ENCODE measurements at places on chromosomes 2 and 18.

DNA sequence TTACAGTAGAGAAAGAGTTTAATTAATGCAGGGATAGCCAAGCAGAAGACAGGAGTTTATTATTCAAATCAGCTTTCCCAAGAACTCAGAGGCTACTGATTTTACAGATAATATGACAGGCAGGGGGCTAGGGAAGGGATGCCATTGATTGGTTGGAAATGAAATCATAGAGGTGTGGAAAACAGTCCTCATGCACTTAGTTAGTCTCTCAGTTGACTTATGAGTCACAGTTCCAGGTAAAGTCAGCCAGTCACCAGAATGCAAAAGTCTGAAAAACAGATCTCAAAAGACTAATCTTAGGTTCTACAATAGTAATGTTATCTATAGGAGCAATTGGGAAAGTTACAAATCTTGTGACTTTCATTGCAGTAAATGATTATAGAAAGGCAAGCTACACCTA, 676.4 kb upstream of the CHAC2 start:
- no peak for DNase-seq

DNA sequence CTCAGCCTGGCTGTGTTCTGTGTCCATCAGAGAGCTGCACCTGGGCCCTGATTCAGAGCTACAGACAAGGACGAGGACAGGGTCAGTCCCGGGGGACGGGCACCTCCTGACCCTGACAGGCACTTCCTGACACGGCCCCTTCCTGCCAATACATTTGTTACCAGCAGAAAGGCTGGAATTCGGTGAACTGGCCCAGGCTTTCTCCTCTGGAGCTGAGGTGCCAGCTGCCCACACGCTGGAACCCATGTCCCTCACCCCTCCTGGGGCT, 12.3 kb upstream of the ZNF519 start:
- no peak for DNase-seq

- no peak for DNase-seq
These were observed 239.8 kb upstream of the HS6ST1 start for GRCh38 chr2:128558441-128558840.

DNA sequence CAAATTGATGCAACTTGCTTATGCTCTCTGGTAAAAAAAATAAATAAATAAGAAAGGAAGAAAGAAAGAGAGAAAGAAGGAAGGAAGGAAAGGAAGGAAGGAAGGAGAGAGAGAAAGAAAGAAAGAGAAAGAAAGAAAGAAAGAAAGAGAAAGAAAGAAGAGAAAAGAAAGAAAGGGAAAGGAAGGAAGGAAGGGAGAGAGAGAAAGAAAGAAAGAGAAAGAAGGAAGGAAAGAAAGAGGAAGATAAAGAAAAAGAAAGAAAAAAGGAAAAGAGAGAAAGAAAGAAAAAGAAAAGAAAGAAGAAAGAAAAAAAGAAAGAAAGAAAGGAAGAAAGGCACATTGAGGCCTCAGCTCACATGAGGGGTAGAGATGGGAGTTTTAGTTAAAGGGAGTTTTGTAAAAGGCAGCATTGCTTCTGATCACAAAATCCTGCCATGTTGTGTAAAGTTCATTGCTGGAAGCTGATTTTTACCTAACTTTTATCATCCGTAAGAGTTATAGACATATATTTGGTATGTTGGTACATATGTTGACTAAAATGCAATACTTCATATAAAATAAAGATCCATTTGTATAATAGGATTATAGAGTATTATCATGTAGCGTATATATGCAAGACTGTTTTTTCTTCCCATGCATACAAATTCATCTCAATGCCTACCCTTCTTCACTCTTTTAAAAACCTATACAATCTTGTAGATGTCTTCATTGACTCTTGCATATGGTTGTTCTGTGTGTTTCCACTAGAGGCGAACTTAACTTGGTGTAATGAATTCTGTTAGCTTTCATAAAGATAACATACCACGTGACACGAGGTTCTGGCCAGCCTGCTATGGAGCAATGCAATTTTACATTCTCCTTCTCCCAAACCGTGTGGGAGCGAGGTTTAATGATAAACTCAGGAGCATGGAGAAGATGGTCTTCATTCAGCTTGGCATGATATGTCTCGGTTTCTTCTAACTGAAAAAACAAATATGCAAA, 32.8 kb downstream of the MYOM1 start:
- no peak for DNase-seq

DNA sequence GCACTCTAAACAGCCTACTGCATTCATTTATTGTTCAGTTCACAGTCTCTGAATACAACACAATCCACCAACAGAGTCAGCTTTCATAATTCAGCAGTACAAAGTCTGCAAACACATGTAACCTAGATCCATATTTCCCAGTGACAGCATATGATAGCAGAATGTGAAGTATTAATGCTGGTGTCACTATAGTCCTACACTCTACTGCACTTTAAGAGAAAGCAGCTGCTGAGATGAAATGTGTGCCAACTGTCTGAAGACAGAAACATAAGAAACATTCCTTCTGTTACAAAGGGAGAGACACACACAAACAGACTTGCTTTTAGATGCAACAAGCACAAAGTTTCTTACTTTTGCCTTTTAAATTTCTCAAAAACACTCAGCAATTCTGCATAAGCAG, 441.8 kb downstream of the ZEB2 start:
- peak; percentile 21 for DNase-seq

DNA sequence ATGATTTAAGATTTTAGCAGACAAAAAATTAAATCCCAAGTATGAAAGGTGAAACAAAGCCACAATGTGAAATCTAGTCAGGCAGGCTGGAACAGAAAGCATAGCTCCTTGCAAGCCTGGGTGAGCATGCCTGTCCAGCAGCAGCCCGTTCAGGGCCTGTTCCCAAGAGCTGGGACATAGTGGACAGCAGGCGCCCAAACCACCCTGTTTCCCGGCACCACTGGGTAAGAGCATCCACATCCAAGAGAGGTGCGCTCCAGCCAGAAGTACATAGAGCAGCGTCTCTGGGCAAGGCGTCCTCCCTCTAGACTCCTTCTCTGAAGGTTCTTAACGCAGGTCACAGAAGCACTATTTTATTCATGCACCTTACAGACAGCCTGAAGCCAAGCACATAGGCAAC, 80.8 kb downstream of the DNER start:
- DNase-seq = no peak

DNA sequence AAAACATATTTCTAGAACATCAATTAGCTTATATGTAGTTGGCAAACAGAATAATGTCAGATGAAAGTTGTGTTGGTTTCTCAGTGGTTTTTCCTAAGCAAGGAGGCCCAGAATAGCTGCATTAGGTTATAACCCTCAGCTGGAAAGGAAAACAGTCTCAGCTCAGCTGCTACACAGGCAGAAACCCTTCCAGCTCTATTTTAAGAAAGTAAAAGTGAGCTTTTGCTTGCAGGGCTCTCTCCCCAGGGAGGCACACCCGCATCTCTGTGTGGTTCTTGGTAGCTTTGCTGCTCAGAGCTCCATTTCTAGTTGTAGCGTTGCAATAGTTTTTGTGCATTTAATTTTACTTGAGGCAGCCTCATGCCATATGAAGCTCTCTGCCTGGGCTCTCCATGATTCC, 54.6 kb downstream of the PIKFYVE start:
- DNase-seq = no peak

DNA sequence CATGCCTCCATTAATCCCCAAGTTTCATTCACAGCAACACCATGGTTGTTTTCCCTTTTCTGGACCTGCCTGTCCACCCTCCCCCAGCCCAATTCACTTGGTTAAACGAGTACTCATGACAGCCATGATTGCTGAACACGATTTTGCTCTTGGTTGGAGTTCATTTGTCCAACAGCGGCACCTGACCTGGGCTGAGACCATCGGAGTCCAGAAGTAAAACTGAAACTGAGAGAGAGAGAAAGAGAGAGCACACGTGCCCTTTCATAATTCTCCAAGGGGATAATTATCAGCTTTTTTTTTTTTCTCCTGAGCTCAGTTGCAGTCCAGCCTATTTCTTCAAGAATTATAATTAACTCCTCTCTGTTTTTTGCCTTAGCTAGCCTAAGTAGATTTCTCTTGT, 13.7 kb upstream of the KIF5C start:
- no peak for DNase-seq

DNA sequence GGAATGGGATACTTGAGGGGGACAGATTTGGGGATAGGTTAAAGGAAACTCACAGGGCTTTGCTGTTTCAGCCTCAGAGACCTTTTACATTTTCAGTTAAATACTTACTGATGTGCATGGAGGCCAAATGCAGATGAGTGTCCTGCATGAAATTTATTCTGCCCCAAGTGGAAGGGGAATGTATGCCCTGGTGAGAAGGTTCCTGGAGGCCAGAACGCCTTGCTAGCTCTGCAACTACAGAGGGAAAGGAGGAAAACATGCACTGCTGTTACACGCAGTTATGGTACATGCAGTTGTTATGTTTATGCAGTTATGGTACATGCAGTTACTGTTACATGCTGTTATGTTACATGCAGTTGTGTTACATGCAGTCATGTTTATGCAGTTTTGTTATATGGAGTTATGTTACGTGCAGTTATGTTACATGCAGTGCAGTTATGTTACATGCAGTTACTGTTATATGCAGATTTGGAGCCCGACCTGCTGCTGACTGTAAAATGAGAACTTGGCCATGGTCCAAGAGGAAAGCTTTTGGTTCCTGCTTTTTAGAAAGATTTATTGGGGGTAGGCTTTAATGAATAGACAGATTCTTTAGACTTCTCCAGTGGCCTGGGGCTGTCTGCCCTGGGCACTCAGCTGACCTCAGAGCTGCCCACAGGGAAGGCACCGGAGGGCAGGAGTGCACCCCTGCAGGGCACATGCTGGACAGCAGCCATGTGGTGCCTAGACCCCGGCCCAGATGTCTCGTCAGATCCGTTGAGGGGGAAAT, 84.1 kb downstream of the LDLRAD4 start:
- no peak for DNase-seq

GRCh38 chr2:88448248-88448647, 4.2 kb downstream of the FOXI3 start:
- no peak for DNase-seq

GRCh38 chr2:222859786-222860612, 837 bp upstream of the ACSL3 start:
- DNase-seq = peak; percentile 58

GRCh38 chr2:142741764-142742269, 135.6 kb upstream of the KYNU start:
- no peak for DNase-seq

- DNase-seq = no peak
These were observed 10.8 kb upstream of the NEU4 start for GRCh38 chr2:241798081-241798630.

- no peak for DNase-seq
These were observed 117.1 kb downstream of the FSHR start for GRCh38 chr2:49037197-49037596.

GRCh38 chr2:37911296-37911873, 13.7 kb upstream of the RMDN2 start:
- DNase-seq = no peak

GRCh38 chr2:38557981-38558380, 44.7 kb downstream of the HNRNPLL start:
- no peak for DNase-seq

- no peak for DNase-seq
These were observed 351.3 kb downstream of the GPD2 start for GRCh38 chr2:156787517-156787916.

DNA sequence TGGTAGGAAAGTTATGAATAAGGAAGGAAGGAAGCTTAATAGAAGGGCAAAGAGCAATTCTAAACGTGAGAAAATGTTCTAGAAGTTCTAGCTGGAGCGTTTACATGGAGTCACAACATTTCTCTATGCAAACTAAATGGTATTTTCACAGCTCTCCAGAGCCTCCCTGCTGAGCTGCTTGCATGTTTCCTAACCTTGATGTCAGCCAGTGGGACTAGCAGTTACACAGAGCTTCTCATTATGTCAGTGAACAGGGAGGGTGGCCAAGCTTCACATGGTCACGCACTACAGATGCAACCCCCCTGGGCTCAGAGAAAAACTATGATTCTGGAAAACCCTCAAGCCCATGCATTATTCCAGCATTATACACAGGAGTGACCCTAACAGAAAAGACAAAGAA, 153.4 kb upstream of the CCDC150 start:
- DNase-seq = peak; percentile 41

DNA sequence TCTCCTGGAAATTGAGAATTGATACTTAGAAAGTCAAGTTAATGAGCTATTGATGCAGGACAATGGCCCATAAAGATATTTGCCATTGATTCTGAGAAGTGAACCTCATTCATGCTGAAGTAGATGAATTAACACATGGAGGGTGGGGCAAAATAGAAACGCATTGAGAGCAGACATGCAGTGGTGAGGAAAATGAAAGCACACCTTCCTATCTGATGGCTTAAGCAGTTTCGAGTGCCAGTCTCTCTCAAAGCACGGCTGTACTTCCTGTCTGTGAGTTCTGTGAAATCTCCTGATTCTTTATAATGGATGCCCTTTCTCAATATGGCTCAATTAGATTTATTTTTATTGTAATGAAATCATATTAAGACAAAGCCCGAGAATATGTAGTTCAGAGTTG, 247.0 kb downstream of the TMX3 start:
- no peak for DNase-seq

GRCh38 chr2:54977149-54977548, 73.1 kb downstream of the RTN4 start:
- DNase-seq = no peak

GRCh38 chr2:113886479-113887008, 3.3 kb upstream of the ACTR3 start:
- DNase-seq = no peak

- no peak for DNase-seq
These were observed 137.2 kb downstream of the SPP2 start for GRCh38 chr2:234187646-234188174.

GRCh38 chr18:24546307-24546706, 85.9 kb downstream of the HRH4 start:
- no peak for DNase-seq

DNA sequence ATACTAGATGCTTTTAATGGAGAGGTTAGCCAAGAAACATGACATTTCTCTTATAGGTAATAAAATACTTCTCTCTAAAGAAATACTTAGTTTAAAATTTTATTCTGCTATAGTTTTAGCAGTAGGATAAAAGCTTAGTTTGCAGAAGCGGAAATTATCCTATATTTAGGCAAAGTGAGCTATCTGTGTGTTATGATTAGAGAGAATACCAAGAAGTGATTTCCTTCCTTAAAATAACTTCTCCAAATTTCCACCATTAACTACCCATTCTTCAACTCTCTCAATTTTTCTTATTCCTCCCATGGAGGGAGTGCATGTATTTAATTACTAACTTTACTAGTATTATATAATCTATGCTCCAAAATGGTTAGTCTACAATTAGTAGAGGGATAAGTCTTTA, 15.8 kb upstream of the IL1RL1 start:
- DNase-seq = no peak

GRCh38 chr2:53765767-53766166, 1.8 kb upstream of the CHAC2 start:
- DNase-seq = no peak

DNA sequence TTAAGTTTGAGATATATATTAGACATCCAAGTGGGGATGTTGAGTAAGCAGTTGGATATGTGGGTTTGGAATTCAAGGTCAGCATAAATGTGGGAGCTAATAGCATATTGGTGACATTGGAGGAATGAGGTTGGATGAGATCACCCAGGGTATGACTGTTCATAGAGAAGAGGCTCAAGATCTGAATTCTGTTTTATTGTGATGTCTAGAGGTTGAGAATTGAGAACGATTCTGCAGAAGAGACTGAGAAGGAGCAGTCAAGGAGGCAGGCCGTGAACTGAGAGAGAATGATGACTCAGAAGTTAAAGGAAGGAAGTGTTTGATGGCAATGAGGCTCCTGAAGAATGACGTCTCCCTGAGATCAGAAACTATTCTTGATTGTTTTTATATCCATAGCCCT, 5.9 kb downstream of the SERPINB11 start:
- DNase-seq = no peak

- DNase-seq = no peak
These were observed 31.2 kb upstream of the RMP24 start for GRCh38 chr18:35941299-35941698.

GRCh38 chr2:43831543-43832294, 6.9 kb downstream of the ABCG5 start:
- DNase-seq = no peak

Measured in hippocampal formation (tissue), 2 donors.